MG63 (cell line): ENCODE measurements at places on chromosomes 11 and 22. TPM values are rescaled to one million over a fixed set of nuclear protein-coding genes. Genes with fewer than 3 reads are reported as not detected.

- DNase-seq: peak; percentile 68
Measured at GRCh38 chr11:102831489-102832440, 11.6 kb downstream of the MMP3 start.

GRCh38 chr11:79439410-79439885, 1.4 kb downstream of the TENM4 start:
- DNase-seq: no peak

Gene OR2AG1
- not detected in 2 replicates for total RNA-seq

DNA sequence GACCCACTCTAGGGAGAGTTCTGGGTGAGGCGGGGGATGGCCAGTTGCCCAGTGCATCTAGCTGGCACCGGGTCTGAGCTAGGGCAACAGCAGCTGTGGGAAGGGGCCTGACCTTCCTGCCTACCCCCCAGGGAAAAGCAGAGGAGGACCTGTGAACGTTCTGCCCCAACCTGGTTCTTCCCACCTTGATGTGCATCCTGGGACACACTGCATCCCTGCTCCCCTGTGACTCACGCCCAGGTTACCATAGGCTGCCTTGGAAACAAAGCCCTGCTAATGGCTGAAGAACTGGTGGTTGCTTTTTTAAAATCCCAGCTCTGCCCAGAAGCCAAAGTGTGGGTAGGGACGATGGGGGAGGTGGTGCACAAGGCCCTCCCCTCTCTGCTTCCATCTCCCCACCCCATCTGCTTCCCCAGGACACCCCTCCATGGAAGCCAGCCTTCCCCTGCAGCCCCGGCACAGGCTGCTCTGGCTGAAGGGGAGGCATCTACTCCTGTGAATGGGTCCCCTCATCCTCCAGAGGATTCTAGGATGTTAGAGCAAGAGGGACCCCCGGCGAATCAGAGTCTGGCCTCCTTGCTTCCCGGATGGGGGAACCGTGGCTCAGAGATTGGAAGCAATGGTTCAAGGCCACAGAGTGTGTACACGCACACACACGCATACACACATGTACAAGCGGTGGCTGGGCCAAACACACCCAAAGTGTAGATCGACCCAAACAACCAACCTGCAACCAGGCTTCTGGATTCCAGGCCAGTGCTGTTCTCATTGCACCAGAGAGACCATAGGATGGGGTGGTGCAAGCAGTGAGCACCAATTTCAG, 7.6 kb upstream of the C11orf96 start:
- DNase-seq: no peak

Gene CNIH2
- not detected in 2 replicates for total RNA-seq

Gene ST14
- total RNA-seq: not detected in 2 replicates

DNA sequence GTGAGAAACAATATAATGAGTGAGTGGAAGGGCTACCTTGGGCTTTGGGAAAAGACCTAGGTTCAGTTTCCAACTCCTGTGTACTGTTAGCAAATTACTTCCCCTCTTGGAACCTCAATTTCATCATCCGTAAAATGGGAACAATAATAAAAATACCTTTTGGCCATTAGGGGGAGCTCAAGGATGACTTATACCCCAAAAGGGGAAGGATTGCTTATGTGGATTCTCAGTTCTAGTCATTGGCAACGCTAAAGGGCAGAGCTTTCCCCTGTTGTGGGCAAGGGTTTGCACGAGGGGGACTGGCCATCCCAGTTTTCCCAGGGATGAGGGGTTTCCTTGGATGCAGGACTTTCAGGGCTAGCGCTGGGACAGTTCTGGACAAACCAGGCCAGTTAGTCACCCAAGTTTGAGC, 3.1 kb upstream of the COMMD9 start:
- DNase-seq: no peak

Gene PTGDR2
- total RNA-seq: not detected in 2 replicates

DNA sequence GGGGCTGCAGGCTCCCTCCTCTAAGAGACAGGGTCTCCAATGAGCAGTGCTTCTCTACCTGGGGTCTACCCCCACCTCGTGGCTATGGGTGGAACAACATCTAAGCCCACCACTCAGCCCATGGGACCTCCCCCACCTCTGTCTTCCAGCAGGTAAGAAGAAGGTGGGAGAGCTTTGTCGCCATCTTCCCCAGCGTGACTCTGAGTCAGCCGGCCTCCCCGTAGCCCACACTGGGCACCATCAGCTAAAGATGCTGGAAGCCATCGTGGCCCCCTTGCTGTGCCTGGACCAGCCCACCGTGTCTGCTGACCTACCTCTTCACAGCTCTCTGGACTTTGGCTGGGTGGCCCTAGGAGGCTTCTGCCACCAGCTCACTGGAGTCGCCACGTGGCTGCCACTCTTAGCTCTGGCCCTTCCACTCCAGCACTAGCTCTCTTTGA, 944 bp downstream of the C11orf86 start:
- no peak for DNase-seq

DNA sequence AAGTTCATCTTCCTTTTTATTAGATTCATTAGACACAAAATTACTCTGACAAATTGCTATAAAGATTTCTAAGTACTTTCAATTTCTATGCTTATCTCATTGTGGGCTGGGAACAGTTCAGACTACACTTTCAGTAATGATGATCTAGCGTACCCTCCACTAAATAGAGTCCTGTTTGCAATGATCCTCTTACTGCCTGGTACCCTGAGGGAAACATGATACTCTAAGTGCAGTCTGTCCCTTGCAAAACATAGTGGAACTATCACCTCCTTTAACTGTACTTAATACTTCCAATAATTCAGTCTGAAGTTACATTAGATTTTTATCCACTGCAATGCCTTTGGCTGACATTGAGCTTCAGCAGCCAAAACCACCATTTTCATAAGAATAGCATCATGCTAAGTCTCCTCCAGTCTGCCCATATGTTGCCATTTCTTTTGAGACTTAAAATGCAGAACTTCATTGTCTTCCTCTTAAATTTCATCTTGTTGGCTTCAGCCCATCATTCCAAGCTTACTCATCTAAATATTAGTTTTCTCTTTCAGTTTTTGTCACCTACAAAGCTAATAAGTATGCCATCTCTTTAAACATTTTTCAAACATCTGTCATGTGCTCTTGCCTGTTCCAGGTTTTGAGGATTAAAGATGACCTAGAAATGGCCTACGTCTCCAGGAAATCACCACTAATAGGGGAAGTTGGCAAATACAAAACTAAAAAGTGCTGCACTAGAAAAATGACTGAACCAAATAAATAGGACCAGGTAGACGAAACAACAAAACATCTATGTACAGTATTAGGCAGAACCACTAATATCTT, 55.5 kb downstream of the PAK1 start:
- no peak for DNase-seq

- peak; percentile 49 for DNase-seq
Measured at GRCh38 chr22:35375031-35375430, 5.9 kb upstream of the HMOX1 start.

DNA sequence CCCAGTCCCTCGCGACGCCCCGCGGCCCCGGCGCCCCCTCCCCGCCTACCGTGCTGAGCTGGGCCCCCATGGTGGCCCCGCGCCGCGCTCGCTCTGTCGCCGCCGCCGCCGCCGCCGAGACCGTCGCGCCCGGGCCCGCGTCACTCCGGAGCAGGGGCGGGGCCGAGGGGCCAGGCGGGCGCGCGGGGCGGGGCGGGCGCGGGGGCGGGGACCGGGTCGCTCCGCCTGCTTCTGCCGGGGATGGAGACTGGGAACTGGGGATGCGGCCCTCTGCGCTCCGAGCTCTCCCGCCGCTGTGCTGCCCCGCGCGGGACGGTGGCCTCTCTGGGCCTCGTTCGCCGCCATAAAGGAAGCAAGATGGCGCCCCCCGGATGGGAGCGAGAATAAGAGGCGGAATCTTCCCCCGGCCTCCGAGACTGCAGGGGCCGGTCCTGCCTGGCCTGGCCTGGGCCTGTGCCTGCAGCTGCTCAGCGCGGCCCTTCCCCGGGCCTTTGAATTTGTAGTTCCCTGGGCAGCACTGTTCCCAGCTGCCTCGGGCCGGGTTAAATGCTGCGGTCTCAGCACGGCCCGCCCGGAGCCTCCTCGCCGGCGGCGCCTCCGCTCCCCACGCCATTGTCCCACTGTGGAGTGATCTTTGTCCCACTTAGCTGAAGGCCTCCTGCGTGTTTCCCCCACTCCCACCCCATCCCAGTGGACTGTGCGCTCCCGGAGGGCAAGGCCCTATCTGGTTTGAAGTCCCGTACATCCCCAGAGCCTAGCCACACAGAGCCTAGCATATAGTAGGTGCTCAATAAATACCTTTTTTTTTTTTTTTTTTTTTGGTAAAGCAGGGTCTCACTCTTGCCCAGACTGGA, at the start of gene CYB5R3:
Gene CYB5R3, minus strand, starts transcription at position 147 of the 854 bp plus-strand sequence. Its CDS starts 77 bp downstream, at position 70.
- peak; percentile 87 for DNase-seq

- DNase-seq: peak; percentile 83
Measured at GRCh38 chr11:65454696-65455456, 32.3 kb downstream of the NEAT1 start.

- no peak for DNase-seq
Measured at GRCh38 chr11:88377144-88377543, 39.6 kb upstream of the CTSC start.
